ENCODE measurements at places on chromosomes 11 and 22. TPM values are rescaled to one million over a fixed set of nuclear protein-coding genes. Genes with fewer than 3 reads are reported as not detected.

DNA sequence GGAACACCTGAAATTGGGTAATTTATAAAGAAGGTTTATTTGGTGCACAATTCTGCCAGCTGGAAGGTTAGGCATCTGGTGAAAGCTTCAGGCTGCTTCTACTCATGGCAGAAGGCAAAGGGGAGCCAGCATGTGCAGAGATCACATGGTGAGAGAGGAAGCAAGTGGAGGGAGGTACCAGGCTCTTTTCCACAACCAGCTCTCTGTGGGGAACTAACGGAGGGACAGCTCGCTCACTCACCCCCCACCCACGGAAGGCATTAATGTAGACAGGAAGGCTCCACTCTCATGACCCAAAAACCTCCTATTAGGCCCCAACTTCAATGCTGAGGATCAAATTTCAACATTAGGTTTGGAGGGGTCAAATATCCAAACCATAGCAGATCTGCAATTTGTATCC is 75.6 kb upstream of the ARHGAP32 start:
- no peak for DNase-seq

DNA sequence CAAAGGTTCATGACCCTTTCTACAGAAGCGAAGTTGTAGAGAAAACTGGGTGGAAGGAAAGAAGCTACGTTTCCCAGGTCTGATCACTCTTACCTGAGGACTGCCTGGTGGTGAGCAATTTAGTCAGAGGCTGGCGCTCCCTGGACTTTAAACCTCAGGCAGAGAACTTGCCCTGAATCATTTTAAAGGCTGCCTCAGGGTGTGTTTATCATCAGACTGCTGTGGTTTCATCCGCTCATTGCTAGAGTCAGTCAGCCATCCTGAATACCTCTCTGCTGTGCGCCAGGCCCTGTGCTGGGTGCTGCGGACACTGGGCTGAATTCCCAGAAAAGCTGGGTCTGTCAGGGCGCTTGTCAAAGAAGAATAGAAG is 2.7 kb downstream of the DTX4 start:
- no peak for DNase-seq

GRCh38 chr11:75939992-75940391 is 125.0 kb downstream of the UVRAG start:
- no peak for DNase-seq

DNA sequence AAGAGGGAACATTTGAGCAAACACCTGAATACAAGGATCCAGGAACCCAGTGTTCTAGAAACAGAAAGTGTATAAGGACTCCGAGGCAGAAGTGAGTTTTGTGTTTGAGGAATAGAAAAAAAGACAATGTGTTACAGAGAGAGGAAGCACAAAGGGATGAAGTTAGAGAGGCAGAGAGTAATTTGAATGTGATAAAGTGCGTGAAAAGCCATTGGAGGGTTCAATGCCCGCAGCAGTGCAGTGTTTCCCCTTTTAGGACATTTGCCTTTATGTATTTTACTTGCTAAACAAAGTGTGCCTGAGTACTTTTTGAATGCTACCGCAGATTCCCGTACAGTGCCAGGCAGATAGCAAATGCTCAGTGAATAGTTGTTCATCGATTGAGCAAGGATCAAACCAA is 508.5 kb downstream of the RAB38 start:
- DNase-seq, result no peak

DNA sequence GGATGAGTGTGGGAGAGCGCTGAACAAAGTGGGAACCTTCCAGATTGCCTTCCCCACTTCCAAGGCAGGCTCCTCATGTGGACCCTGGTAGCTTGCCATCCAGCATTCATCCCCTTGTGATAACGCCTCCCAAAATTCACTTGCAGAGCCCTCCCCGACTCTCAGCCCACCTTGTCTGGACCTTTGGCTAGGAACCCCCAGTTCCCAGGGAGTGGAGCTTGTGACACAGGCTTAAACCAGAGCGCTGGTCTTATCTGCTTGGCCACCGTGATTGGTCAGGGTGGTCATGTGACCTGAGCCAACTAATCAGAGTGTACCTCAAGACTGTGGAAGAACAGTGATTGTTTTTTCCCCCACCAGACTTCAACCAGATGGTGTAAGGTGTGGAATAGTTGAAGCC is 9.6 kb upstream of the SLC35C1 start:
- DNase-seq, result no peak

CSRP3 gene
- total RNA-seq, result not detected

ROBO4 gene
- total RNA-seq, result 39.4 TPM

- no peak for DNase-seq
Measured at GRCh38 chr11:61140416-61140815, 20.8 kb downstream of the VPS37C start.

APOL4 gene
- 12.8 TPM for total RNA-seq

DNA sequence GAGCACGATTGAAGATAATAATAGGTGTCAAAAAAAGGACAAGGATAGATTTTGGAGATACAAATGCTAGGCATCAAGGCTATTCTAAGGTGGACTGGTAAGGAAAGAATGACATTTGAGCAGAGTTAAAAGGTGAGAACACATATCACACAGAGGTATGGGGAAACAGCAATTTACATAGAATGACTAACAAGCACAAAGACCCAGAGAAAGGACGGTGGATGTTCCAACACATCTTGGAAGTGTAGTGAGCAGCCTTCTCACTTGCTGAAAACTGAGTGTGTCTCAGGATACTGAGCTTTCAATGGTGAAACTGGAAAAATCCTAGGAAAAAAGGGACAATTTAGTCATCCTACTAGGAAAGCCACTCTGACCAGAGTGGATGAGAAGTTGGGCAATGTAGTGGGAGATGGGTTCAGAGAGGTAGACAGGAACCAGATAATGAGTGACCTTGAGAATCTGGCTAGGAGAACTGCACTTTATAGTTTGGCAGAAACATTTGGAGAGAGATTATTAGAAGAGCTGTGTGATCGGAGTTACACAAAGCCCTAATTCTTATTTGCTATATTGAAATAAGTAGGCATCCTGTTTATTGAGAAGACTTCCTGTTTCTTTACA is 706.0 kb downstream of the KCNA4 start:
- DNase-seq, result no peak

SLC22A8 gene
- total RNA-seq, result not detected

- no peak for DNase-seq
Measured at GRCh38 chr11:111416231-111416960, 37.3 kb upstream of the POU2AF1 start.

- no peak for DNase-seq
Measured at GRCh38 chr11:100739666-100740065, 52.6 kb downstream of the ARHGAP42 start.

DNA sequence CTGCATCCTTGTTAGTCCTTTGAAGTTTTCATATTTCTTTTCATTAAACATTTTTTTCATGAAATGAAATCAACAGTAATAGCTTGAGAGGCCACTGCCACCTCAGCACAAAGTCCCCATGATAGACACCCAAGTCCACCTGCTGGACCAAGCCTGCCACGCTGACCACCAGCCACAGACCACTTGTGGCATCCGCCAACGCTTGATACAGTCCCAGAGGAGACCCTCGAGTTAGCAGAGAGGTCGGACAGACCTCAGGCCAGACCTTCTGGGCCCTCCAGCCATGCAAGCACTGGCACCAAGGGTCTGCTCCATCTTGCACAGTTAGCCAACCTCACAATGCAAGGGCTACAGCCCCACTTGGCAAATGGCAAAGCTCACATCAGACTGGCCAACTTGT is 91.8 kb upstream of the RTL6 start:
- no peak for DNase-seq

GRCh38 chr11:87754685-87755084 is 420.6 kb downstream of the RAB38 start:
- DNase-seq, result no peak

DNA sequence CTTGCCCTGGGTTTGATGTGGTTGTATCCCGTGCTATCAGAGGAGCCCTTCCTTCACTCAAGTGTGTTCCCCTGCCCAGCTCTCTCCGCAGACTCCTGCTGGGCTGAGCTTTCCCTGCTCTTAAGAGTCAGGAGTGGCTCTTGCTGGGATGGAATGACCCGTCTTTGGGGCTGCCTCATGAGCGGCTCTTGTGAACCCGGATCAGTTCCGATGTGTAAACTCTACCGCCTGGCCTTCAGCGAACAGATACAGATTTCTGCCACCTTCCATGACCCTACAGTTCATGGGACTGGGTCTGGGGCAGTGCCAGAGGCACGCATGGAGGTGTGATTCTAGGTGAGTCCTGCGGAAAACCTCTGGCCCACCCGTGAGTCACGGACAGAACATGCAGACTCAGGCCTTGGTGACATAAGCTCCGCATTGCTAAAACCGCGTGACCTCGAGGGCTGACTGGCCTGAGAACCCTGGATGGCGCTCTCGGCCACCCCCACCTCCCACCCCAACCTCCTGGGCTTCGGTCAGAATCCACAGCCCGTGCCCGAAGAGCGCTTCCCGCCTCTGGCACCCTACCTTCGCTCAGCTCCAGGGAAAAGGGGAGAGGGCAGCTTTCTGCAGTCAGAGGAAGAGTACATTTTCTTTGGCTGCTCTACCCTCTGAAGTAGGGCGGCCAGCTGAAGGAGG is 1.3 kb upstream of the ZBTB16 start:
- DNase-seq, result peak; percentile 79

- no peak for DNase-seq
Measured at GRCh38 chr11:125075900-125076317, 12.8 kb downstream of the SLC37A2 start.
